ENCODE measurements at places on chromosomes 2 and 18. TPM values are rescaled to one million over a fixed set of nuclear protein-coding genes. Genes with fewer than 3 reads are reported as not detected.

The DPY30 gene
- 43.8 TPM for total RNA-seq

- DNase-seq = no peak
Measured at GRCh38 chr2:124147552-124147951, 122.5 kb downstream of the CNTNAP5 start.

- peak; percentile 33 for DNase-seq
Measured at GRCh38 chr2:129923265-129924091, 56.0 kb upstream of the RAB6C start.

- DNase-seq = no peak
Measured at GRCh38 chr2:235542733-235543127, 48.9 kb downstream of the AGAP1 start.

DNA sequence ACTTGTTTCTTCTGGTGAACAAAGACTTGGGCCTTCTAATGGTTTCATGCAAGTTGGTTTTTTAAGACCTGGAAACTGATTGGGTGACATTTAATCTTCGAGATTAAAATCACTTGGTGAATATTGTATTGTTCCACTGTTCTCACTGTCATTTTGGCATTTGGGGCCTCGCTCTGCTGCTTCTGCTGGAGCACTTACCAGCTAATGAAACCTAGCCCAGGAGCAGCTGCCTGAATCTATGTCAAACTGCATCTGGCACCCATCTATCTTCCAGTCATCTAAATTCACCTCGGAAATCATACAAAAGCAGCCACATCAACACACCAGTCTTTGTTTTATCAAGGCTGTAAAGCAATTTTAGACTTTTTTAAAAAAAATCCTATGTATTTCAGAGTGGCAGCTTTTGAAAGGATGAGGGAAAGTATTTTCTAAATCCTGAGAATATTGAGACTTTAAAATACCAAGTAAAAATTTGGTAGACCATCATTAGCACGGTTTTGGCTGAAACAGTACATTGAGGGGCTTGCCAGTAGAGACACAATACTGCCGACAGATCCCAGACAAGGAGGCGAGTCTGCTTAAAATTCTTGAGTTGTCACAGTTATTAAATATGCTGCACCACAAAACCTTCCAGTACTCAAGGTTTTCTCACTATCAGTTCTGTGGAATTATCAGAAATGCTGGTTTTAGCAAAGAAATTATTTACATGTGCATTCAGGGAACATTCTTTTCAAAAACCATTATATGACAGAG, 26.1 kb upstream of the SERTAD2 start:
- DNase-seq = no peak

GRCh38 chr2:233341296-233341695, 13.0 kb upstream of the DGKD start:
- DNase-seq = no peak

- no peak for DNase-seq
Measured at GRCh38 chr2:47310801-47311560, 92.0 kb upstream of the MSH2 start.

DNA sequence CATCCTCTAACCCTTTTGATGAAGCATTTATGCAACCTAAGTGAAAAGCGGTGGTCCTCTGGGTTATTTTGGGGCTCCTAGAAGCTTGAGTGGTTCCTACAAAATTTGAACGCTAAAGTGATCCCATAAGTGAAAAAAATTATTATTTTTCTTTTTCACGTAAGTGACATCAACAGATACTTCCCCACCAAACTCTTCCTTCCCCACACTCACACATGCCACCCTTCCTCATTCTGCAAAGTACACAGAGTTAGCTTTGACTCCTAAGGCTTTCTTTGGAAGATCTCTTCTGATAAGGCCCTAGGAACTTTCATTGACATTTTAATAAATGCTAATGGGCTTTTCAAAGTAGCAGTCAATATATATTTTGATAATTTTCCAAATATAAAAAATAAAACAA, 109.7 kb downstream of the DOCK10 start:
- DNase-seq = no peak

GRCh38 chr2:236499691-236500578, 69.7 kb upstream of the ACKR3 start:
- no peak for DNase-seq

The NT5C1B gene
- total RNA-seq = not detected

DNA sequence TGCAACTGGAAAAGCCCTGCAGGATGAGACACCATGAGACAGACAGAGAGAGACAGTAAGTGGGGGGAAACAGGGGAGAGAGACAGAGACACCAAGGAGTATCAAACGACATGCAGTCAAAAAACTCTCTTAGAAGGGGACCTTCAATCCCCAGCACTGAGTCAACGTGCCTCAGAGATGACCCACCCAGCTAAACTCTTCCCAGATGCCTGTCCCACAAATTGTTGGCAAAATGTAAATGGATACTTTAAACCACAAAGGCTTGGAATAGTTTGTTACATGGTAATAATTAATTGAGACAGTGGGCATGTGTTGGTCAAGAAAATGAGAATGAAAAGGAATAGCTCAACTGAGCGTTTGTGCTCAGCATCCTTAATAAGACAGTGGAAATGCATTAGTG, 98.3 kb downstream of the GRB14 start:
- DNase-seq = no peak

DNA sequence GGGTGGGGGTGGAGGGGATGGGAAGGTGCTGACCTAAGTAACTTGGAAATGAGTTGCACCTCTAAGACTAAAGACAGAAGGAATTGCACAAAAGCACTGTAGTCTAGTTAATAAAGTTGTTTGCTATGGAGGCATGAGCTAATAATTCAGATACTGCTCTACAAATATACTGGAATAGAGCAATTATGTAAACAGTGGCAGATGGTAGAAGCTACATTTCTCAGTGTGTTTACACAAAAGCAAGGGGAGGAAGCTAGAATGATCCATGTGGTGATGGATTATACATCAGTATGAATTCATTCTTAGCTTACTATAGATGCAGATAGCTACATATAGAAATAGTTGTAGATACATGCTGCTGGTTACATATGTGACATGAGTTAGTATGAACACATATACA, 27.6 kb upstream of the UBE2F start:
- peak; percentile 55 for DNase-seq

GRCh38 chr18:8208716-8209115, 400.5 kb upstream of the RAB12 start:
- DNase-seq = no peak

DNA sequence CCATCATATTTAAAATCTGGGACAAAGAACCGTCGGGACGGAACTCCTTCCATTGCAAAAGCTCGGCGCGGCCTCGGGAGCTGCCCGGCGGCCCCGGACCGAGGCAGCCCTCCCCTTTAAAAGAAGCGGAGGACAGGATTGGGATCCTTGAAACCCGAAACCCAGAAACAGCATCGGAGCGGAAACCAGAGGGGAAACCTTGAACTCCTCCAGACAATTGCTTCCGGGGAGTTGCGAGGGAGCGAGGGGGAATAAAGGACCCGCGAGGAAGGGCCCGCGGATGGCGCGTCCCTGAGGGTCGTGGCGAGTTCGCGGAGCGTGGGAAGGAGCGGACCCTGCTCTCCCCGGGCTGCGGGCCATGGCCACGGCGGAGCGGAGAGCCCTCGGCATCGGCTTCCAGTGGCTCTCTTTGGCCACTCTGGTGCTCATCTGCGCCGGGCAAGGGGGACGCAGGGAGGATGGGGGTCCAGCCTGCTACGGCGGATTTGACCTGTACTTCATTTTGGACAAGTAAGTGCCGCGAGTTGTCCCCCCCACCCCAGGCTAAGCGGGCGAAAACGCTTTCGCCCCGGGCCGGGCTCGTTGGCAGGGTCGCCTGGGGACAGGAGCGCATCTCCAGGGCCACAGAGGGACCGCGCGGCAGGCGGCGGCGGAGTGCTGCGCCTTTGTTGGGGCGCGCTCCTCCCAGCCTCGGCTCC, at the start of gene ANTXR1:
TSS of gene ANTXR1 (plus strand) at position 38 of the 698 bp plus-strand sequence. CDS start at position 359, 321 bp downstream.
- DNase-seq = peak; percentile 88

DNA sequence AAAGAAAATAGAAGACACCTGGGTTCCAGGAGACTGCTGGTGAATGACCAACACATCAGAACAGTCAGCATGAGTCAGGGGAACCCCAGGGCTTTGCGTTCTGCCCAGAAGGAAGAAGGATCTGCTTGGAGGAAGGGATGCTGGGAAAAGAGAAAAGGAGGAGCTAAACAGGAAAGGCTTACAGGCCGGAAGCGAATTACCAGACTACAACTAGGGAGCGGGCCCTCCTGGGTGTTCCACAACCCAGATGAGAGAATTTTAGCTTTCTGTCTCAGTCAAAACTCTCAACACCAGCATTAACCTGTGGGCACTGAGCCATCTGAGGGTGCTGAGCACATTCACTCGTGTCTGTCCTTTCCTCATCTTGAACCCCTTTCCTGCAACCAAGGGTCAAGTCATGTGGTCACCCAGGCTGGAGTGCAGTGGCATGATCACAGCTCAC, 19.2 kb downstream of the CDC42EP3 start:
- peak; percentile 45 for DNase-seq

GRCh38 chr2:3807853-3808252, 104.5 kb downstream of the DCDC2C start:
- DNase-seq = peak; percentile 42

The C2orf66 gene
- total RNA-seq = not detected

DNA sequence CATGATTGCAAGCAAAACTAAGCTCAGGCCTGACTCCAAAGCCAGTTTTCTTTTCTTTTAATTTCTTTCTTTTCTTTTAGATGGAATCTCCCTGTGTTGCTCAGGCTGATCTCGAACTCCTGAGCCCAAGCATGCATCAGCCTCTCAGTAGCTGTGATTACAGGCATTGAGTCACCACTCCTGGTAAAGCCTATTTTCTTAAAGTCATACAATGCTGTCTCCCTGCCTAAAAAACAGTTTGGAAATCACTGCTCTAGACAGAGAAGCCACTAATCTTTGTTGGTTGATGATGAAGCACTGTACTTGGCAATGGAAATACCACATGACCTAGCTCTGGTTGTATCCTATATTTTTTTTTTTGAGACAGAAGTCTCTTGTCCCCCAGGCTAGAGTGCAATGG, 33.1 kb upstream of the ZNF532 start:
- peak; percentile 44 for DNase-seq

DNA sequence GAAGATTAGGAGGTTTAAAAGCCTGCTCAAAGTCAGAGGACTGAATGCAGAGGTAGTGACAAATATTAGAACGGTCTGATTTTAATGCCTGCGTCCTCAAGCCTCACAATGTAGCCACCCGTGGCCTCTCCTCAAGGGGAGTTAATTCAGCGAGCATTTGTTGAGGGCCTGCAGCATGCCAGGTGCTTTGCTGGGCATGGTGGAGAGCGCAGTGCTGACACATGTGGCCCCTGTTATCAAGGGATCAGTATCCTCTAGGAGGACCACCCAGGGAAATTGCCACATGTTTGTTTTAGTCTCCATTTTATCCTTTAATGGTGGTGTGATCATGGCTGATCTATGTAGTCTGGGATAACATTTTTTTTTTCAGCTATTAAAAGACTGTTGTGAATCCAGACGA, 19.2 kb downstream of the PMAIP1 start:
- DNase-seq = no peak

The NPHP1 gene
- total RNA-seq = 4.8 TPM

- DNase-seq = peak; percentile 76
Measured at GRCh38 chr2:63614448-63614968, 25.7 kb downstream of the MDH1 start.

The NT5DC4 gene
- not detected for total RNA-seq

- no peak for DNase-seq
Measured at GRCh38 chr2:132437852-132438669, 21.5 kb downstream of the GPR39 start.

DNA sequence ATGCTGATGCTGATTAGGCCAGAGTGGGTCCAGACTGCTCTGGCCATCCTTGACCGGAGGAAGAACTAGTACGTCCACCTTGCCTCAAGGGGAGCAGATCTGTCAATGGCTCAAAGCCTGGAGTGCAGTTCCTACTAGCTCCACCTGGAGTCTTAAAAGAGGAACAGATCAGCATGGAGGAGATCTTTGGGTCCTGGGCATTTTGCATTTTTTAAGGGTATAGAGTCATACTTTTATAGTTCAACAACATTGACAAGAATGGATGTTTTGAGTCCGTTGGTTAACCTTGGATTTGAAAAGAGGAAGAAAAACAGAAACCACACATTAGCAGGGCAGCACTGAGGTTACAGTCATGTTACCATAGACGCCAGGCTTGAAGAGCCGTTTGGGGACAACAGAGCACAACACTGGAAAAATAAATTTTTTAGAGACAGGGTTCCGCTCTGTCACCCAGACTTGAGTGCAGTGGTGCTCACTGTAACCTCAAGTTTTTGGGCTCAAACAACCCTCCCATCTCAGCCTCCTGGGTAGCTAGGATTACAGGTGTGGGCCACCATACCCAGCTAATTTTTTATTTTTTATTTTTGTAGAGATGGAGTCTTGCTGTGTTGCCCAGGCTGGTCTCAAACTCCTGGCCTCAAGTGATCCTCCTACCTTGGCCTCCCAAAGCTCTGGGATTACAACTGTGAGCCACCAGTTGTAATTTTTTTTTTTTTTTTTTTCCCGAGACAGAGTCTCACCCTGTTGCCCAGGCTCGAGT, 78.5 kb downstream of the PRKCE start:
- no peak for DNase-seq

DNA sequence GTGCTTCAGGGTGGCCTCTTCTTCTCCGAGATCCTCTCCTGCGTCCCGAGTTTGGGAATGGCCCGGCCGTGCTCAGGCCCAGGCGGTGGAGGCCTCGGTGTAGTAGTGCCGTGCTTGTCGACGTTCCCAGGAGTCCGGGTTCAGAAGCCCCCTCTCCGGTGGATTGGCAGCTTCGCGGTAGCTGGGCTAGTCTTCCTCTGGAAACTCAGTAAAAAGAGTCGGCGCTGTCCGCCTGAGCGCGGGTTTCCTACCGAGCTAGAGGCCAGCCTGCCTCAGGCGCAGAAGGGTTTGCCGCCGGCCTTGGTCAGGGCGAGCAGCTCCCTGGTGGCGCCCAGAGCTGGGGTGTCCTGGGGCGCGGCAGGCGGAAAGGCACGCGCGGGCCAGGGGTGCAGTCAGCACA, 3.2 kb downstream of the RALBP1 start:
- DNase-seq = no peak

- DNase-seq = no peak
Measured at GRCh38 chr2:185663811-185664210, 74.8 kb upstream of the FSIP2 start.

The LIMS2 gene
- 28.9 TPM for total RNA-seq

- DNase-seq = peak; percentile 29
Measured at GRCh38 chr2:152696476-152696875, 20.8 kb downstream of the PRPF40A start.

DNA sequence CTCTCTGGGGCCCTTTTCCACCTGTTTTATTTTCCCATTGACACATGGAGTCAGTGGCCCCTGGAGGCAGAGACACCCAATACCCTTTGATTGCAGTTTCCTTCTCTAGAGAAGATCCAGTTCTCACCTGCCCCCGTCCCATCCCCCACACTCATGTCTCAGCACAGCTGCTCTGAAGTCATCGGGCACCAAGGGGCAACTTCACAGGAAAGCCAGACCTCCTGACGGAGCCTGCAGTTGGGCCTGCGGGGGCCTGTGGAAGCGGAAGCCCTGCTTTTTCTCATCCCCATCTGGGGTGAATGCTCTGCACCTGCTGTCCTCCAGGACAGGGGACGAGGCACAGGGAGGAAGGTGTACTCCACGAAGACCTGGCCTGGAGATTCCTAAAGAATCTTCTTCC, 308.3 kb upstream of the EPAS1 start:
- no peak for DNase-seq

The EFHD1 gene
- 2.3 TPM for total RNA-seq

All from fibroblast of villous mesenchyme (primary cell).